ENCODE measurements at places on chromosomes 7 and 10.

- DNase-seq, result no peak
Observed at GRCh38 chr7:28900311-28900710, 57.8 kb downstream of the TRIL start.

DNA sequence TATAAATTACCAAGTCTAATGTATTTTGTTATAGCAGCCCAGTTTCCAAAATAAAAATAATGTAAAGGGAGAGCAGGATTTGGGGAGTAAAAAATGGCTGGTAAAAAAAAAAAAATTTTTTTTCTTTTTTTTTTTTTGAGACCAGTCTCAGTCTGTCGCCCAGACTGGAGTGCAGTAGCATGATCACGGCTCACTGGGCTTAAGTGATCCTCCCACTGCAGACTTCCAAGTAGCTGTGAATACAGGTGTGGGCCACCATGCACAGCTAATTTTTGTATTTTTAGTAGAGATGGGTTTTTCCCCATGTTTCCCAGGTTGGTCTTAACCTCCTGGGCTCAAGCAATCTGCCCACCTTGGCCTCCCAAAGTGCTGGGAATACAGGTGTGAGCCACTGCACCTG lies 4.8 kb upstream of the LSM8 start:
- DNase-seq, result no peak

GRCh38 chr10:69295027-69295636 lies 16.8 kb downstream of the HK1 start:
- DNase-seq, result no peak

DNA sequence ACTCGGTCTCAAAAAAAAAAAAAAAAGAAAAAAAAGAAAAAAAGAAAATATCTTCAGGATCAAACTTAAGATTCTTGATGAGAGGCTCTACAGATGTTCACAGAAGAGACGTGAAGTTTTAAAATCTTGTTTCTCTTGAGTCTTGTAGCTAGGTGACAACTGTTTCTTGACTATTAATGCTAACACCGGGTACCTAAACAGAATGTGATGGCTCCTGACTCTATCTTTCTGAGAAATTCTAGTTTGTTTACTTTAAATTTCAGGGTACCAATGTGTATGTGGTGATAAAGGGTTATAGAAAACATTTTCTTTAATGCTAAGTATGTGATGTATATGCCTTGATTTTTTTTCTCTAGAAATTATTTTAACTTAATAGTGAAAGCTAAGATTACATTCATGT lies 61.0 kb downstream of the DAGLB start:
- DNase-seq, result no peak

GRCh38 chr10:27258492-27258837 lies 17.9 kb upstream of the ACBD5 start:
- DNase-seq, result no peak
